Sciatic nerve (tissue), 2 donors: ENCODE measurements at places on chromosomes 5 and 9. TPM values are rescaled to one million over a fixed set of nuclear protein-coding genes. Genes with fewer than 3 reads are reported as not detected.

DNA sequence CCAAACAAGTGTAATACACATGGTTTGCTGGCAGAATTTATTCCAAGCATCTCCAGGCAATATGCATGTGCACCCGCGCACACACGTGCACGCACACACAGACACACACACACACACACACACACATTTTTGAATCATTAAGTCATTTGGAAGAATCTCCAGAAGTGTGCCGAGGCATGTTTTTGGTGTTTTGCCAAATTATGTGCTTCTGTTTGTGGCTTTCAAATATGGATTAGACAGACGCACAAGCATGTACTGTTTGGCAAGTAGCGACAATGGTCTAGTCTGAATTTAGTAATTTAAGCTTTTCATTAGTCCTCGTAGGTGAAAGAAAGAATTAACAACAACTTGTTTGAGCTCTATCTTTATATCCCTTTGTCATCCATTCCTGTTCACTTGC is 36.7 kb downstream of the NFIB start:
- DNase-seq = no peak

GRCh38 chr5:36658038-36658756 is 51.8 kb downstream of the SLC1A3 start:
- DNase-seq = no peak

- DNase-seq = no peak
These were observed 106.7 kb downstream of the EFNA5 start for GRCh38 chr5:107563959-107564544.

The EFNA5 gene
- 18.5 TPM for total RNA-seq

The SEMA4D gene
- total RNA-seq = 35.8 TPM

The SLC6A19 gene
- 0.09 TPM for total RNA-seq
